Fibroblast of skin of right biceps (primary cell): ENCODE measurements at places on chromosomes 2 and 18.

DNA sequence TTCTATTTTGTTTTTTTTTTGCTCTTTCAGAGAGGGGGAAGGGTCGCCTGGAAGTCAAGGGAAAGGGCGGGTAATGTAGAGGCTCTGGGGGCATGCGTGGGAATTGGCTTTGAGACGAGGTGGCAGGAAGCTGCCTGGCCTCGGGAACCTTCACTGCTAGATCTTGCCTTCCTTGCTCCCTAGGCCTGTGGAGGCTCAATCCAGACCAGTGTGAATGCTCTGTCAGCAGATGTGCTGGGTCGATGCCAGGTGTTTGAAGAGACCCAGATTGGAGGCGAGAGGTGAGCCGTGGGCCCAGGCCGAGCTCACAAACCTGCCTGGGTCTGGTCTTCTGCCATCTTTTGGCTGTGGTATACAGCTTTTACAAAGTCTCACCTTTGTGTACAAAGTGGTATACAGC, 15.5 kb downstream of the CCT7 start:
- no peak for DNase-seq

DNA sequence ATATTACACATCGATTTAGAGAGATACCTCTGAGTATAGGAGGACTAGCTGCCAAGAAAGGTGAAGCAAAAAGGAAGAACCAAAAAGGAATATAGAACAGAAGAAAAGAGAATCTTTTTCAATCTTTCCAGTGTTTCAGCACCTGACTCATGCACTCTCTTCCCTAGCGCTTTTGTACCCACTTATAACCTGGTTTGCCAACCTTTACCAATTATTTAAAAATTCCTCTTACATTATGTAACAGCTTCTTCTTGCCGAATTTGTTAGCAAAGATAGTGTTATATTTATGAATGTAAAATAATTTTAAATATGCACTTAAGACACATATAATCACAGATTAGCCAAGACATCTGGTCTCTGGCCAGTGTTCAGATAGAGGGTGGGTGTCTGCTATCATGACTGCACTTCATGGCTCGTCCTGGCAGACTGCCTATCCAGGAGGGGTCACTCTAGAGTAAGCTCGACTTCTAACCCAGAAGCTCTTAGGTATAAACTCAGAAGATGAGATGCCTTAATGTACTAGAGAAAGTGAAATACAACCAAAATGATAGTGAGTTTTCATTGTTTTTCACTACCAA, 122.9 kb downstream of the ATAD2B start:
- peak; percentile 57 for DNase-seq

DNA sequence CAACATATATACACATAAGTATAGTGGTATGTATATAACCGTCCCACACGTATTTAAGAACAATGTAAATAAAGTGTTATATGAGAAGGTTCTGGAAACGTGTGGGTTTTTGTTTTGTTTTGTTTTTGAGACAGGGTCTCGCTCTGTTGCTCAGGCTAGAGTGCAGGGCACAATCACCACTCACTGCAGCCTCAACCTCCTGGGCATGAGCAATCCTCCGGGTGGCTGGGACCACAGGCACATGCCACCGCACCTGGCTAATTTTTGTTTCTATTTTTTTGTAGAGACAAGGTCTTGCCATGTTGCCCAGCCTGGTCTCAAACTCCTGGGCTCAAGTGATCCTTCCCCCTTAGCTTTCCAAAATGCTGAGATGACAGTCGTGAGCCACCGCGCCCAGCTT, 6.2 kb downstream of the ADAM17 start:
- no peak for DNase-seq

- DNase-seq = peak; percentile 59
These were observed at the start of gene SLC16A14 for GRCh38 chr2:230068651-230069055. SLC16A14 (minus strand) TSS chr2:230068924; CDS start chr2:230059352, 9,572 bp downstream.

DNA sequence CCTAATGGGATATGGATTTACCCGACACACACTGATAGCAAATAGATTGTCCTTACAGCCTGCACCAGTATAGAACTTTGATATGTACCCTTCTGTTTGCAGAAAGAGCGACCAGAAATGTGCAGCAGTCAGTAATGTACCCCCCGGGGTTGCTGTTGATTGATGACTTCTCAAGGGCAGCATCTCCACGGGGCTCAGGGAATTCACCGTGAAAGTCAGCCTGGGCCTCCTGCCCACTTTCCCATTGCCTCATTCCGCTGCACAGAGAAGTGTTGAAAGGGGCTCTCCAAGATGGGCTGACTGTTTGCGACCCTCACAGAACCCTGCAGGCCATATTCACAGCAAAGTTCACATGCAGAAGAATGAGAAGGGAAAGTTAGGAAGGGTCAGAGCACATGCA, 241.3 kb downstream of the PRKCE start:
- DNase-seq = peak; percentile 80

DNA sequence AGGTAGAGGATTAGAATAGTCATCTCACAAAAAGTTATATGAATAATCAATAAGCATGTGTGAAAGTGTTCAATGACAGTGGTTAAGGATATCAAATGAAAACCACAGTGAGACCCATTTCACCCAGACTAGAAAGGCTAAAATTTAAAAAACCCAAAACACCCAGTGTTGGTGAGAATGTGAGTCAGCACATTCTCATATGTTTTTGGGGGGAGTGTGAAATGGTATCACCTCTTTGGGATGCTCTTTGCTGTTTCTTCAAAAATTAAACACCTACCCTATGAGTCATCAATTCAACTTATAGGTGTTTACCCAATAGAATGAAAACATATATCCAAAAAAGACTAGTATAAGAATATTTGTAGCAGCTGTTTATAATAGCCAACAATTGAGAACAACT, 69.8 kb downstream of the MAP3K20 start:
- no peak for DNase-seq

DNA sequence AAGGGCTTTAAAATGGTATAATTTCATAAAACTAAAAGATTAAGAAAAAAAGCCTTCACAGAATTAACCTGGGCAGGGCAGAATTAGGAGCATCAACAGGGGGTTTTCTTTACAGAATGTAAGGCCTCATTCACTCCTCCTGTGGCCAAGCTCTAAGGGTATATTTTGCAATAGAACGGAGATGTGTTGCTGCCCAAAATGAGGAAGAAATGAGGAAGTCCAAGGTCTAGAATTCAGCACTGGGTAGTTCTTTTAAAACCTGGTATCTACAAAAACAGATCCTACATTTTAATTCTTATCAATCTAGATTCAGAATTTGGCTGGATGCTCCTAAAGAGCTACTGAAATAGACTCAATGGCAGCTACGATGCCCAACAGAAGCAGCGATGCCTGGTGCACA, 101.8 kb downstream of the AKAIN1 start:
- DNase-seq = no peak

DNA sequence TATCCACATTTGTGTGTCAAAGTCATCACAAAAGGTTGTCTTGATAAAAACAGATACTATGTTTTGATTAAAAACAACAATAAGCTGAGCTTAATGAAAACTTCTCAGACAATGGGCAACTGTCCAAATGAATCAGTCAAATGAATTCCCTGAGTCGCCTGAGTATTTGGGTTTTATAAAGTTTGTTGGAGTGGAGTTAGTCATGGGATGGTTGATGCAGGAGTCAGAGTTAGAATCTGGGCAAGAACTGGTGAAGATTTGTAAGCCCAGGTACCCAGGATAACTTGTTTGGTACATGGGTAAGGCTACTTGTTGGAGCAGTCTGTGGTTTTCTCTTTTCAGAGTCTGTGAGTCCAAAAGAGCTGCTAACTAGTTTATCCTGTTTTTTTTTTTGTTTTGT, 34.4 kb upstream of the RAPGEF4 start:
- DNase-seq = peak; percentile 94

GRCh38 chr2:3285901-3286645, 91.5 kb downstream of the EIPR1 start:
- no peak for DNase-seq

DNA sequence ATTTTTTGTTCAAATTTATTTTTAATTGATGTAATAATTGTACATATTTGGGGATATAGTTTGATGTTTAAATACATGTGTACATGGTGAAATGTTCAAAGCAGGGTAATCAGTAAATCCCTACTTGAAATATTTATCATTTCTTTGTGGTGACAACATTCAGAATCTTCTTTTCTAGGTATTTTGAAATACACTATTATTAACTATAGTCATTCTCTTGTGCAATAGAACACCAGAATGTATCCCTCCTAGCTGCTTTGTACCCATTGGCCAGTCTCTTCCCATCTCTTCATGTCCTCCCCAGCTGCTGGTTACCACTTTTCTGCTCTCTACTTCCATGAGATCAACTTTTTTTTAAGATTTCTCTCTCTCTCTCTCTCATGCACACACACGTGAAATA, 126.5 kb downstream of the ZNF407 start:
- DNase-seq = peak; percentile 70

DNA sequence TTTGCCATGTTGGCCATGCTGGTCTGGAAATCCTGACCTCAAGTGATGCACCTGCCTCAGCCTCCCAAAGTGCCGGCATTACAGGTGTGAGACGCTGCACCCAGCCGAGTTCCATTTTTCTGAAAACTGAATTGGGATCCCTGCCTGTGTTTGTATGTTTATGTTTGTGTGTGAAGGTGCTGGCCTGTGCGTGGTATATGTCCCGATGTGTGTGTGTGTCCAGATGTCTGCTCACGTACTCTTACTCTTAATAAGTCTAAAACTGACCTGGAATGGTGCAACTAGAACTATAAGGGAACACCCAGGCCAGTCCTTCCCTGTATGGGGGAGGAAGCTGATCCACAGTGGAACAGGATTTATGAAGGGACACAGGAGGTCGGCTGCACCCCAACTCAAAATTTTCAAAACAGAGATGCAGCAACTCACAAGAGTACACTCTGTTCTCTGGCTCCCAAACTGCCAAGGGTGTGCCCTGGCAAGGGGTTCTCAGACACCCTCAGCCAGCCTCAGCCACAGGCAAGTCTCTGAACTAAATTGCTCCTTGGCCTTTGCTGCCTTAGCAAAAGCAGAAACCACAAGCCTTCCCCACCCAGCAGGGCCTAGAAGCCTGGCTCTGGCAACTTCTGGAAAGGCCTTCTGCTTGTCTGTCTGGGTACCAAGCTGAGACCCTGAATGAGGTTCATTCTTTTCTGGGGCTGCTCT, 36.5 kb downstream of the RHOB start:
- no peak for DNase-seq

DNA sequence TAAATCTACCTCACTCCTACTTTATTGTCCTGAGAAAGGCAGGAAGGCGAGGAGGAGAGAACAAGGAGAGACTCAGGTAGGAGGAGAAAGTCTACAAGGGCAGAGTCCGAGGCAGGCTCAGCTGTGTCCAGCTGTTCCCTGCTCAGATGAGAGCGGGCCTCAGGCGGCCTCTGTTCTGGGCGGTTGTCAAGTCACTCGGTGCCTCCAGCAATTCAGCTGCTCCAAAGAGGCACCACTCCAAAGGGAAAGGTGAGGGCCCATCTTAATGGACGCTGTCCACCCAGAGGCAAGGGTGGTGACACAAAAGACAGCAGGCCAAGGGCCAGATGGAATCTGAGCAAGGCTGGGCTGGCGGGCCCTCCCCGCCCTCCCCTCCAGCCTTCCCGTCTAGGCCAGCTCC, 101.4 kb upstream of the EPAS1 start:
- no peak for DNase-seq

DNA sequence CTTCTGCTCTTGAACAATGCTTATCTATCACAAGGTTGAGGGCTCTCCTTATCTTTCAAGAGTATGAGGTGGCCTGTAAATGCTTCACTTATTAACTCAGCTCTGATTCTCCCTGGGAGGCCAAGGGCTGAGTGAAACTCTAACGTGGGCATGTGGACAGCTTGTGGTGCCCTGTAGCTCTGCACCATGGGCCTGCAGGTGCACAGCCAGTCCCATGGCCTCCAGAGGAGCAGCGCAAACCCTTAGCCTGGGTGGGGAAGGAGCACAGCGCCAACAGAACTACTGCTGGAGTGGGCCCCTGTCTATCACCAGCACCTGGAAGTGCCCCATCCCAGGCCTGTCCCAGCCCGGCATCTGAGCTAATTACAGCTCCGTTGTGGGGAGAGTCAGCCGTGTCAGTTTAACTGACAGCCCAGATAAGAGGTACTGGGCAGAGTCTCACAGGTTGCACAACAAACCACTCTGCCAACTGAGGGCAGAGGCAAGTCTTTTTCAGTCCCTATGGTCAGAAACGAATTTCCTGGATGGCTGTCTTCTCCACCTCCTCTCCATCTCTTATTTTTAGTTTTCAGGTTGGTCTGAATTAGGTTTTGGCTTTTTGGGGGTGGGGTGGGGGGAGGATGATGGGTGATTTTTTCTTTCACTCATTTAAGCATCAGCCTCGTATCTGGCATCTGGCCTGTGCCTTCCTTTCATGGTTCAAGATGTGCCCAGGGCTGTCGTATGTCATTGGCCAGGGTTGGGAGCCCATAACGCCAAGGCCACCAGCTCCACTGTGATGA, 219.5 kb downstream of the BCL2 start:
- no peak for DNase-seq

- no peak for DNase-seq
These were observed 14.3 kb downstream of the SLC25A52 start for GRCh38 chr18:31746396-31746795.

GRCh38 chr2:205868053-205868452, 185.8 kb downstream of the NRP2 start:
- DNase-seq = peak; percentile 43

DNA sequence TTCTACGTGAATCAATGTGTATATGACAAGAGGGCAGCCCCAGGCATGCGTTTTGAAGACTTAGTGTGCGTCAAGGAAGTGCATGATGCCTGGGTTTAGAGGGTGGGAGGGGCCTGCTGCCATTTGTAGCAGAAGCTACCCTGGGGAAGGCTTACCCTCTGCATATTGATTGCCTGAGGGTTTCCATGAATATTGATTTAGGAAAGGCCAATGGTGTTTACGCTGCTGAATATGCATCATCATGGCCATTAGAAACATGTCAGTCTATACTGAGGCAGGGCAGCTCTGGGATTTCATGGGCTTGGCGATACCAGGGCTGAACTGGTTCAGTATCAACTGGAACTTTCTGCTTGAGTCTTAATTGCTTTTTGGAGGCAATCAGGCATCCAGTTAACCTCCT, 259.3 kb downstream of the DCDC2C start:
- DNase-seq = no peak

DNA sequence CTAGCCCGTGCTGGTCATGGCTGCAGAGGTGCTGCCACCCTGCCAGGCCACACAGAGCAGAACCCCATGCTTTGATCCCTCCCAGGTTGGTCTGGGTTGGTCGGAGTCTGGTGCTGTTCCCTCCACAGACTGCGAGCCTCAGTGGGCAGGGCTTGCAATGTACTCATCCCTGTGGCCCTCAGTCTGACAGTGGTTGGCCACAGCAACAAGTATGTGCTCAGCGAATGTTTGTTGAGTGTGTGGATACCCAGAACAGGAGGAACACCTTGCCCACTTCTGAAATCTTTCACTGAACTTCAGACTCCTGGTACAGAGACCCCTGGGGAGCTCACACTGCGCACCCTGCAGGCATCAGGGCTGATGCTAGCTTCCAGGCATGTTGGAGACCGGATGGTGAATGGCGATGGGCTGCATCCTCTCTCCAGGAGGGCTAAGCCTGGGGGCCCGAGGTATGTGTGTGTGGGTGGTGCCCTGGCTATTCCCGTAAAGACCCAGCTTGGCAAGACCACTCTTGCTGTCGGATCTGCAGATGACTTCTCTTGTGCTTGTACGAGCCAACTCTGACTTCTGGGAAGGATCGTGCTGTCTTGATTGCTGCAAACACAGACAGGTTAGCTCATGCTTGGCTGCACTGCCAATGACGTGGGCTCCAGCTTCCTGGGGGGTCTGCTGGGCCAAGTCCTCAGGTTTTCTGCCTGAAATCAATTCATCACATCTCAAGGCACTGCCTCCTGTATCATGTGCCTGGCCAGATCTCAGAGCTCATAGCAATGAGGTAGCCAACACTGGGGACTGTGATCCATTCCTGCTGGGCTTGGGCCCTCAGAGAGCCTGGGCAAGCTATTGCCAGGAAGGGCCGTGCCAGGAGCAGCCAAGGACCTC, 43.7 kb downstream of the RHOB start:
- DNase-seq = peak; percentile 77
